MG63 (cell line): ENCODE measurements at places on chromosomes 12 and 14. TPM values are rescaled to one million over a fixed set of nuclear protein-coding genes. Genes with fewer than 3 reads are reported as not detected.
A peak's percentile ranks its signal among the peaks of the same experiment; 100 is the strongest.

Gene KCNMB4
- total RNA-seq, result 0.26 TPM in 1 of 2 replicates, not detected in the other

Gene ZNF410
- total RNA-seq, result 50.9 and 68.0 TPM in 2 replicates

Gene SLCO1B1
- not detected in 2 replicates for total RNA-seq

Gene HOXC4
- total RNA-seq, result 2.3 and 5.2 TPM in 2 replicates

Gene CCNK
- total RNA-seq, result 2.9 and 7.9 TPM in 2 replicates

Gene SERPINA10
- not detected in 2 replicates for total RNA-seq

DNA sequence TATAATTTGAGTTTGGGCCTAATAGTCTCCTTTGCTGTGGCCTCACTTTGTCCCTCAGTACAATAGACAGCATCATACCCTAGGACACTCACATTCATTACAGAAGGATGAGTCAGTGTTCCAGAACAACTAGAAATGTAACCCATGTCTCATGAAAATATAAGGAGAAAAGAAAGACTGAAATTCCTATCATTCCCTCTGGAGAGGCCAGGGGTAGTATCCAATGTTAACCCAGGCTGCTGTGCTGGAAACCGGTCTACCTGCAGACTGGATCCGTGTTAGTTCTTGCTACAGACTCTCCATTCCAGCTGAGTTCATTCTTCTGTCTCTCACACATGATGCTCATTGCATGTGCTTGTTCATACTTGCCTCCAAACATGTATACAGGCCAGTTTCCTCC is 75.8 kb upstream of the HOXC13 start:
- no peak for DNase-seq

GRCh38 chr12:120132863-120133385 is 16.4 kb upstream of the RAB35 start:
- no peak for DNase-seq

GRCh38 chr14:69012256-69012953 is 33.3 kb upstream of the ACTN1 start:
- no peak for DNase-seq

- DNase-seq, result no peak
Measured at GRCh38 chr14:99436247-99437180, 44.1 kb downstream of the SETD3 start.

DNA sequence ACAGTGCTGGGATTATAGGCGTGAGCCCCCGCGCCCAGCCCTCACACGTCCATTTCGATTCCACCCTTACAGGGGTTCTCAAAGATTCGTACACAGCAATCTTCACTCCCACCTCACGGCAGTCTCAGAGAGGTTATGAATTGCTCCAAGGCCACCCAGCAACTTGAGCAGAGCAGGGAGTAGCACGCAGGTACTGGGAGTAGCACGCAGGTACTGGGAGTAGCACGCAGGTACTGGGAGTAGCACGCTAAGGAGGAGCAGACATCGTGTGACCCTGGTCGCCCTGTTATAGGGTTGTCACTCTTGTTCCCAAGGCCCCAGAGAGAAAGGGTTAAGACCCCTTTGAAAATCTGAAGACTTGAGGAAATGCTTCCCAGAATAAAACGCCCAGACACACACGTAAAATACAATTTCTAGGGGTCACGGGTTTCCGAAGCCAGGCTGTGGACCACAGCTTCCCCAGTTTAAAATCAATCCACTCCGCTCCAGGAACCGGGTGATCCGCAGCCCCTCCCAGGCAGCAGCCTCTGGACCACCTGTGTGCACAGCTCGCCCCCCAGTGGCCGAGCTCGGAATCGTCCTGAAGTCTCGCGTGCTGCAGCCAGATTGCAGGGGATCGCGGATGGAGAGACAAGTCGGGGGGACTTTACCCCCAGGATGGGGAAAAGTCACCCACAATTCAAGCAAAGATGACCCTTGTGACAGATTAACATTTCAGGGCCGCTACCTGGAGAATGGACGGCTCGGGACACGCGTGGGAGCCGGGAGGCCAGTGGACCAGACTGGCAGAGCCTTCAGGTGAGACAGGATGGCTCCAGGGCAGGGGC is 92.0 kb downstream of the SCARB1 start:
- DNase-seq, result peak; percentile 66

DNA sequence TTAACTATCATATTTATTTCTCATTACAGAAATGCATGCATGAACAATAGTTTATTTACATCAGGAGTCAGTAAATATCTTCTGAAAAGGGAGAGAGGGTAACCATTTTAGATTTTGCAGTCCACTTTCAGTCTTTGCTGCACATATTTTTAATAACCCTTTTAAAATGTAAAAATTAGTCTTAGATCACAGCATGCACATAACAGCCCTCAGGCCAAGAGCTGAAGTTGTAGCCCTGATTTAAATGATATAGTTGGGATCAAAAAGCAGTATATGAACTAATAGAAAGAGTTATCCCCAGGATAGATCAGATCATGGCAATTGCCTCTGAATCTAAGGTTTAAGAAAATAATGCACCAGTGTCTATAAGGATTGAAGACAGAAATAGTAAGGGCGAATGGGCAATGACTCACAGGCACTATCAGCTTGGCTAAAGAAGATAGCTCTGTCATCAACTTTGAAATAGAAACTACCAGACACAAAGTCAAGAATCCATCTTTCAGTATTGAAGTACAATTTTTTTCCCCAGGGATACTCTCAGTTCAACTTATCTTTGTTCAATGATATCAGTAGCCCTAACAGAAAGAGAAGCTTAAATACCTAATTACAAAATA is 13.1 kb upstream of the CLEC7A start:
- DNase-seq, result no peak

DNA sequence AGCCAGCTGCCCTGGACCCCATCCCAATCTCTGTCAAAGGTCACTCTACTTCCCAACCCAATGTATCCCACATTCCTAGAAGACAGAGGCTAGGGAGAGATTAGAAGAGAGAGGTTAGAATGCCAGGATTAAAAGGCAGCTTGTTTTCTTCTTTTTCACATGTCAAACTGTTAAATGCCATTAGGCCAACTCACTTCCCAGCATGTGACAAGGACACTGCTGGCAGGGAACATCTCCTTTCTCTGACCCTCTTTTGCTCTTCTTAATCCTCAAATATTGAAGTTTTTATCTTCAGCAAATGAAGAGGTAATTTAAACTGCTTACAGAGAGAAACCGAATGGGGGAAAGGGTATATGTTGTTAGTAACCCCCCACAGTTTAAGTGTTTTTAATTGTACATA is 89.1 kb downstream of the BBS10 start:
- no peak for DNase-seq

- DNase-seq, result no peak
Measured at GRCh38 chr12:49568442-49569162, 660 bp upstream of the MCRS1 start.

DNA sequence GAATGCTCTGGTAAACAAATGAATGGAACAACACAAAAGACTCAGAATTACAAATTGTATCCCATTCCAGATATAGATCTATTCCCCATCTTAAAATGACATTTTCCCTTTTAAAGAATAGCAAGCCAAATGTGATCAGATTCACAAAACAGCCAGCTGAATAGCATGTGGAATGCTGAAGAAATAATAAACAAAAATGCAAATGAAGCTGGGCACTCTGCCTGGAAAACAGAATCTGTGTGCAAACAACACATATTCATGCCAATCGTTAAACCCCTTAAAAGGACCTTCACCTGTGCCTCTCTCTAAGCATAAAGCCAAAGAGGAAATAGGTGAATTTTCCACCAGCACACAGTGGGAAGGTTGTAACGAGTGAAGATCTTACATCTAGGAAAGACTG is 67.9 kb upstream of the PDZRN4 start:
- no peak for DNase-seq

DNA sequence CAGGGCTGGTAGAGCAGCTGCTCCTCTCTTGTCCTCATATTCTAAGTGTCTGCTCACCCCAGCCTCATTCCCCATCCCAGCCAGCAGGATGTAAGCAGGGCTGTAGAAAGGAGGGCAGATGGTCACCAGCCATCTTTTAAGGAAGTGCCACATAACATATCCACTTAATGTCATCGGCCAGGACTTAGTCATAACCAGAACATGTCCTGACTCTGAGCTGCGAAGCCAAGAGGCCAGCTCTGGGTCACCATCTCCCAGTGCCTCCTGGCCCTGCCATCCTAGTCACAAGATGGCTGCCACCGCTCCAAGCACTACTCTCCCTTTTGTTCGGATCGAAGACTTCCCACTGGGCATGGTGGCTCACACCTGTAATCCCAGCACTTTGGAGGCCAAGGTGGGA is 123.9 kb downstream of the PLXNC1 start:
- no peak for DNase-seq

DNA sequence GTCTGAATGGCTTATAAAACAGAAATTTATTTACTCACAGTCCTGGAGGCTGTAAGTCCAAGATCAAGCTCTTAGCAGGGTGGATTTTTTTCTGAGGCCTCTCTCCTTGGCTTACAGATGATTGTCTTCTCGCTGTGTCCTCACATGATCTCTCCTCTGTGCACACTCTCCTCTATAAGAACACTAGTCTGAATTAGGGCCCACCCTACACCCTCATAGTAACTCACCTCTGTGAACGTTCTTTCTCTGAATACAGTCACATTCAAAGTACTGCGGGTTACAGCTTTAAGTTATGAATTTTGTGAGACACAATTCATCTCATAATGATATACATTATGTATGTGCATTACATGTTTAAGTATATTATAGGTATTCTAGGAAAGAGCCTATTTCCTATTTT is 135.7 kb upstream of the ATXN7L3B start:
- no peak for DNase-seq

DNA sequence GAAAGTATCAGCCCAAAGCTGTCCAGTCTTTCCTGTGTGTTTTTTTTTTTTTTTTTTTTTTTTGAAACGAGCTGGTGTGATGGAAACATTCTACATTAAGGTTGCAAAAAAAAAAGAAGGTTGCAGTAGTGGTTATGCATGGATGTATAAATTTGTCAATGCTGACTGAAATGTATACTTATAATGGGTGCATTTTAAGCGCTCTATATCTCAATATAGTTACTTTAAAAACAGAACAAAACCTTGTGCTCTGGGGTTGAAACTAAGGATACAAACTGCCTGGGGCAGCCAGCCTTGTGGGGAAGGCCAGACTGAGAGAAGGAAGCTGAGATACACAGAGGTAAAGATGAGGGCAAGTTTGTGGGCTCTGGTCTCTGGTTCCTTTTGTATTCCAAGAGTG is 87.3 kb upstream of the RMST start:
- DNase-seq, result no peak
